NCI-H1092 treated with DMSO at 0.1 percent for 48 hours (cell line): ENCODE measurements at places on chromosomes 6 and 20.
A peak's percentile ranks its signal among the peaks of the same experiment; 100 is the strongest.

DNA sequence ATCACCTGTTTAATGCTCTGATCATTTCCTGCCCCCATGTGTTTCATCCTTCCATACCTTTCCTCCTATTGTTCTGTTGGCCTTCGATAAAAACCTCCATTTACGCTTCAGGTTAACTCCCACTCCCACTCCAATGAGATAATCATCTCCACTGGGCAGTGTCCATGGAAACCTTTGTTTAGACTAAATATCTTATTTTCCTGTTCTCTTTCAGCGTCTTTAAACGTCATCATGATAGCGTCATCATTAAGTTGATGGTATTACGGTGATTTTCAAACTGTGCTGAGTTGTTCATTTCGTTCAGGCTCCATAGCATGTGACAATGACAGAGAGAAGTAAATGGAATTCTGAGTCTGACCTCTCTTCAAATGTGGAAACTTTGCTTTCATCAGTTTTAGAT, 970.5 kb upstream of the SLC35B3 start:
- no peak for DNase-seq

- no peak for DNase-seq
Measured at GRCh38 chr6:75922226-75922625, 150.2 kb downstream of the IMPG1 start.

GRCh38 chr20:38092915-38093314, 59.4 kb downstream of the RPRD1B start:
- no peak for DNase-seq

- DNase-seq, result no peak
Measured at GRCh38 chr20:51660672-51661608, 107.2 kb downstream of the ATP9A start.

- no peak for DNase-seq
Measured at GRCh38 chr20:48384147-48384818, 443.5 kb downstream of the PREX1 start.

DNA sequence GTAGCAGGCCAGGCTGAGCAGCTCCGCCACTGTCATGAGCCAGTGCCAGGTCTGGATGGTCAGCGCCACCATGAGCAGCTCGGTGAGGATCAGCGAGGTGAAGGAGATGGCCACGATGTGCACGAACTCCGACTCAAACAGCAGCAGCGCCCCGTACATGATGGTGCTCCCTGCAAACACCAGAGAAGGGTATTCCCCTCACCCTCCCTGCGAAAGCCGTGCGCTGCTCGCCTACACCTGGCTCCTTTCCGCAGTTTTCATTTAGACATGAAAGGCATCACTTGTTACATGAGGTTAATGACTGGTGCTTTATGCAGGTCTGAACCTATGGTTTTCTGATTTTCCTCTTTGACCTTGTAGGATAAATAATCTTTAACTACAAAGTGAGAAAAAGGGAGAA, 62.3 kb upstream of the NFATC2 start:
- DNase-seq, result no peak

DNA sequence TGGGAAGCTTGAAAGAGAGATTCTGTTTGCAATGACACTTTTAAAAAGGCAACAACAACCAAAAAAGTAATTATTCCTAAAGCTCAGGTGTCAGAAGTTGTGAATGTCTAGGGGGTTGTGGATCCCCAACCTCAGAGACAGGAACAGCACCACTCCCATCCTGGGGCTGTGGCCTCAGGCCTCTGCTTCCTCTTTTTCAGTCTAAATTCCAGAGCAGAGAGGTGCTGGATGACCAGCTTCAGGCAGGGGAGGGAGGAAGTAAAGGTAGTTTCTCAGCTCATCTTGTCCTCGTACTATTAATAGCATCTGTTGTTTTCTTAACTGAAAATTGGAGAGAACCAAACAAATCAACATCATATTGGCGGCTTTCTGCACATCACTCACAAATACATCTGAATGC, 8.3 kb downstream of the NT5E start:
- DNase-seq, result no peak

GRCh38 chr6:86107985-86108384, 465.3 kb upstream of the SYNCRIP start:
- DNase-seq, result peak; percentile 2

DNA sequence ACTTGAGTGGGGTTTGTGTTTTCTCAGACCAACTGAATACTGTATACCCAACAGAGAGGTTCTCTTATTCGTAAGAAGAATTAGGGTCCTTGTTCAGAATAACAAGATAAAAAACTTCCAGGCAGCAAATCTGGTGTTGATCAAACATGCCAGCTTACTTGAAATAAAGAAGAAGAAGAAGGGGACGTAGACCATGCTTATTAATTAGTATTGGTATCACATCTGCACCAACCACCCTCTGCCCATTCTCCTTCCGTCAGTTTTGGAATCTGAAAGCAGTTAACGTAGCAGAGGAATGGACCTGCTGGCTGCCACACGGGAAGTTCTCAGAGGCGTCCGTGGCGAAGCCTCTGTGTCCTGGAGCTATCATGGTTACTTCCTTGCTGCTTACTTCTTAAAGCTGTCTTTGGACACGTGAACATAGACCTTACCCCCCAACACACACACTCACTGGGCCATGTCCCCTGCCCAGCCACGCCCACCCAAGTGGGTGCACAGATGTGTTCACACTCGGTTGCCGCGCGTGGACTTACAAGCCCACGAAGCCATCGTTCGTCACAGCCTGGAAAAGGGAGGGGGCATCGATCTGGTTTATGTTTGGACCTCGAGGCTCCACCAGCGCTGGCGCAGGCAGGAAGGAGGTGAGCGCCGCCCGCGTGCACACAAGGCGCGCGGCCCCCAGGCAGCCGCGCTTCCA, 4.1 kb upstream of the DLL1 start:
- peak; percentile 61 for DNase-seq

GRCh38 chr6:87333591-87334181, 4.6 kb upstream of the GJB7 start:
- no peak for DNase-seq

DNA sequence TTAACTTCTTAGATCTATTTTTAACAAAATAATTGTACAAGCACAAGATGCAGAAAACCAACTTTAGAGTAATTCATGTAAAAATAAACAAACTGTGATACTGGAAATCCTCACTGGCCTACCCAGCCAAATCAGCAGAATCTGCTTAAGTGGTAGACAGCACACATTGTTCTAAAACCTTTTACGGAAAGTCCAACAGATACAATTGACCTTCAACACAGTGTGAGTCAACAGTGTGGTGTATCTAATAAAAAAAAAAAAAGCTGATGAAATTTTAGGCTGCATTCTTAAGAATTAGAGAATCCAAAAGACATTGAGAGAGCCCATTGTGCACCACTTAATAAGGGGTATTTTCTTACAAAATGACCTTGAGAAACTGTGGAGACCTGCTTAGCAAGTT, 174.5 kb downstream of the COL21A1 start:
- DNase-seq, result no peak

GRCh38 chr6:33190504-33191107, 1.7 kb downstream of the COL11A2 start:
- DNase-seq, result no peak

- no peak for DNase-seq
Measured at GRCh38 chr6:125174626-125175025, 21.1 kb downstream of the TPD52L1 start.

DNA sequence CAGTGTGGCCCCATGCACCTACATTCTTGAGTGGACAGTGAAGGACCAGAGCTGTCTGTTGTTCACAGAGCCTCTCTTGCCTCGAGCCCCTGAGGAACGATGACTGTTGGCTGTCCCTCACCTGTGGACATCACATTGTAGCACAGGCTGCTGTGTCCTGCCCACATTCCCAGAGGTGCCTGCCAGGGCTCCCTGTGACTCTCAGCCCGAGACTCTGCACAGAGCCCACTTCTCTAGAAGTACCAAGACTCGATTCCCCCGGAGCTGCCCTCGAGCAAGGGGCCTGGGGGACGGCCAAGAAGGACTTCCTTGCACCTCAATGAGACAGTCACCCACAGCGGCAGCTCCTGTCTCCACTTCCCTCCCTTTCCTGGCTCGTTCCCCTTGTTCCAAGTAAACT, 28.6 kb upstream of the DLGAP4 start:
- no peak for DNase-seq

DNA sequence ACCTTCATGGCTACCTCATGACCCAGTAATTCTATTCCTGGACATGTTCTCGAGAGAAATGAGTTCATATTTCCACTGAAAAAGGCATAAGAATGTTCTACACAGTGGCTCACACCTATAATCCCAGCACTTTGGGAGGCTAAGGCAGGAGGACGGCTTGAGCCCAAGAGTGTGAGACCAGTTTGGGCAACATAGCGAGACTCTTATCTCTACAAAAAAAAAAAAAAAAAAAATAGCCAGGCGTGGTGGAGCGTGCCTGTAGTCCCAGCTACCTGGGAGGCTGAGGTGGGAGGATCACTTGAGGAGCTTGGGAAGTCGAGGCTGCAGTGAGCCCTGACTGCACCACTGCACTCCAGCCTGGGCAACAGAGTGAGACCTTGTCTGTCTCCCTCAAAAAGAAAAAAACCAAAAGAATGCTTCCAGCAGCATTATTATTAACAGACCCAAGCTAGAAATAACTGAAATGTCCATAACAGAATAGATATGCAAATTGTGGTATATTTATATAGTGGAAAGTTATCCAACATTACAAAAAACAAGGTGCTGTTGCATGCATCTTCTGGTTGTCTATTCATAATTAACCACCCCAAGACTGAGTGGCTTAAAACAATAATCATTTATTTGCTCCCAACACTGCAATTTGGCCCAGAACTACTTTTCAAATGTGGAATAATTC, 9.4 kb upstream of the RAB44 start:
- no peak for DNase-seq

DNA sequence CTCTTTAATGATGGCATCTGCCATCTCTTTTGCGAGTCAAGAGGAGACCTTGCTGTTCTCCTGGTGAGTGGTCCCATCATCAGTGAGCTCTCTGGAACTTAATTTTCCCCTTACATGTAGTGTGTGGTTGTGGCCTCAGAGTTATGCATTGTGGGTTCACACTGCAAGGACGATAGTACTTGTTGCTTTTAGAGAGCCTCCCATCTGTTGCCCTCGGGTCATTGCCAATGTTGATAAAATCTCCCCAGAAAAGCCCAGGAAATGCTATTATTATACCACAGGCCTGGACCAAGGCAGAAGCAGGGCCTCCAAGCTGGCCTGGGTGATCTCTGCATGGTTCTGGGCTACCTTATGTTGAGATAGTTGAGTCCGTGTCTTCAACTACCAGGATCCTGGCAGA, 241.6 kb downstream of the BMP7 start:
- DNase-seq, result no peak

- no peak for DNase-seq
Measured at GRCh38 chr6:165680975-165681374, 17.9 kb upstream of the PDE10A start.

DNA sequence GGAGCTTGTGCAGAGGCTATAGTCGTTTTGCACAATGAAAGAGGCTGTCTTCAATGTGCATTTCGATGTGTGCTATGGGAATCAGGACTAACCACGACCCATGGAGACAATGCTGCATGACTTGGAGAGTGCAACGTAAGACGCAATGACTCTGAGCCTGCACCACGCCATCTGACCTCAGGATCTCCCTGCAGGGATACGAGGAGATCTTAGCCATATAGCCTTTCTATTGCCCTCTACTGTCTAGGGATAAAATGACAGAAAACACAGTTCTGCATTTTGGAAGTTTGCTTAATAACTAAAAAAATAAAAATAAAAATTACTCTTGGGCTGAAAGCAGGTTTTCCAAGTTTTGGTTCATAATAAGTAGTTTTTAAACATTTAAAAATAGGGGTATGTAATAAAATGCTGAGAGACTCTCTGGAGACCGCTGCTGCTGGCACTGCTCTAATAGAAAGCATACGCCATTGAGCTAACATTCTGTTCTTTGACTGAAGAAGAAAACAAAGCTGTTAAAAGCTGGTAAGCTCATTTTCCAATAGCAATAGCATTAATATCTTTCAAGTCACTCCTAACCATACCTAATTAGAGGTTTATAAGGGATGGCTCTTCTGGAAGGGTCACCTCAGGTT, 87.2 kb downstream of the PDE7B start:
- no peak for DNase-seq

DNA sequence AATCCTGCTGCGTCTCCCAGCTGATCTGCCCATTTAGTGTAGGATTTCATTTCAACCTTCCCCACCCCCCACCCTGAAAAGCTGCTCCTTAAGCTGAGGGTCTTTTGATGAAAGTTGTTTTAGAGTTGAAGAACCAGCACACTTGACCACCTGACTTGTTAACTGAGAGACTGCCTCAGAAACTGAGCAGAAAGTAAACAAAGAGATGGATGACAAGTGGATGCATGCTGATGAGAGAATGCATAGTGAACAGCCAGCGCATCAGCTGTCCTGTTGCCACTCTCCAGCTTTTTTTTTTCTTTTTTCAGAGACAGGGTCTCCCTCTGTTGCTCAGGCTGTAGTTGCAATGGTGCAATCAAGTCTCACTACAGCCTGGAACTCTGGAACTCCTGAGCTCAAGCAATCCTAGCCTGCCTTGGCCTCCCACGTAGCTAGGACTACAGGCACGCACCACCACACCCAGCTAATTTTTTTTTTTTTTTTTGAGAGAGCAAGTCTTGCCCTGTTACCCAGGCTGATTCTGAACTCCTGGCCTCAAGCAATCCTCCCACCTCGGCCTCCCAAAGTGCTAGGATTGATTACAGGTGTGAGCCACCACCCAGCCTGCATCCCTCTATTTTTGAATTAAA, 9.5 kb downstream of the RPL10A start:
- peak; percentile 20 for DNase-seq

GRCh38 chr6:105204331-105204730, 24.5 kb upstream of the POPDC3 start:
- no peak for DNase-seq

DNA sequence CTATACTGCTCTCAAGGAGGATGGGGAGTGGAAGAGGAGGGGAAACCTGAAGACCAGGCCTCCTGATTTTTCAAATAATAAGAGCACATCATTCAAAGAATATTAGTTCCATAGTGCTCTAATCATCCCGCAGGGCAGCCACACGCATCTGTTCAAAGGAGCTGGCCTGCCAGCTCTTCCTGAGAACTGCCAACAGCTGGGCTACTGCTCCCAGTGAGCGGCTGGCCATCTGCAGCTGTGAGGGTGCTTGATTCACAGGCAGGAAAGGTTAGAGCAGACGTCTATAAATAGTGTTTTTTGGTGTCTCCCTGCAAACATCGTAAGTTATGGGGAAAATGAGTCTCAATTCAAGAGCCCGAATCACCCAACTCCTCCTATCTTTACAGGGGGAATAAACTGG, 17.3 kb downstream of the NSFL1C start:
- no peak for DNase-seq

DNA sequence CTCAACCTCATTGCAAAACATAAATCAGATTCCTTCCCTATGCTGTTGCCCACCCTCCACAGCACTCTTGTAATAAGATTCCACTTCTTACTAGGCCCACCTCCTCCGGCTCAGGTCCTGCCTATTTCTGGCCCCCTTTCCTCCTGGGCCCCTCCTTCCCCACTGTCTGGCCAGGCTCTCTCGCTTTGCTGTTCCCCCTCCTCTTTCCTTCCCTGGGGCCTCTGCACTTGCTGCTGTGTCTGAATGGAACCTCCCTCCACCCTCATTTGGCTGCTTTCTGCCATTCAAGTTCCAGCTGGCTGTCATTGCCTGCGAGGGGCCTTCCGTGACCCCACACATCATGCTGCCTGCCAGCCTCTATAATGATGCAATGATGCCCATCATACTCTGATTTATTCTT, 38.9 kb downstream of the ARHGAP40 start:
- no peak for DNase-seq
